ENCODE measurements at places on chromosomes 16 and 17.

DNA sequence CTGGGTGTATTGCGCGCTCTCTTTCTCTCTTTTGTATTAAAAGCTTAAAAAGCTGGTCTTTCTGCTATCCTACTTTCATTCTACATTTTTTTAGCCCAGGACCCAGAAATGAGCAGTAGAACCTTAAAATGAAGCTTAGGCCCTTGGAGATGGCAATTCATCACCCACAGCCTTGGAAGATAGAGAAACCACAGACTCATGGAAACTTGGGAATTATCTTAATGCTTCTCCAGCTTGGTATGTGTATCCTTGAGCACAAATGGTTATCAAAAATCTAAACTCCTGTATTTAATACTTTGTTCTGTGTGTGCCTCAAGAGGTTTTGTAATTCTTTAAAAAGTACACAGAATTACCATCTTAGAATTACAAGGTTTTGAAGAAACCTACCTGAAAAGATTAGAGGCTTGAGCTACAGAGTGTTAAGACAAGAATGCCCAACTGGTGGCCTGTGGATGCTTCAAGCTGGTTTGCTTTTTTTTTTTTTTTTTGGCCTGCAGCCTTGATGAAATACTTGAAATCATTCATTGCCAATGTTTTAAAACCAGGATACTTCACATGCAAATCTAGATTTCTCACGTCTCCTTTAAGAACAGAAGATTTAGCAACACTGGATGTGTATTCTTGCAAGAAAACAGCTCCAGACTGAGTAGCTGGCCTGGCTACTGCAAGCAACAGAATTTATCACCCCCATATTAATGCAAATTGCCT lies 105.0 kb downstream of the XYLT1 start:
- DNase-seq, result no peak

DNA sequence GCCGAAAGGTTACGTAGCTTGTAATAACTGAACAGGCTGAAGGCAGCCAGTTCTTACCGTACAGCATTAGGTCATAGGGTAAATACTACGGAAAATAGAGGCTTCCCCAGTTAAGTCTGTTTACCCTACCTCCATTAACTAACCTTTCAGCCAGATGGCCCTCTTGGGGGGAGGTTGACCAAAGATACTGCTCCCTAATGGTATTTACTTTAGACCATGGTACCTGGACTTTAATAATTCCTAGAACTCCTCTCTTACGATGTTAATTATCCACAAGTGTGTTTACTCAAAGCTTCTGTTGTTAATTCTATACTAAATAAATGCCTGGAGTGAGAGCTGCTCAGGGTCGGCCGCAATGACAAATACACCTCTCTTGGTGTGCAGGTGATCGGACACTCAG lies 9.8 kb upstream of the ADAT1 start:
- no peak for DNase-seq

GRCh38 chr16:28106467-28107215 lies 43.1 kb upstream of the GSG1L start:
- no peak for DNase-seq

- no peak for DNase-seq
Measured at GRCh38 chr16:4659363-4660353, 33.7 kb upstream of the NUDT16L1 start.

- no peak for DNase-seq
Measured at GRCh38 chr16:57258910-57259475, 13.9 kb downstream of the ARL2BP start.
